ENCODE measurements at places on chromosomes 5 and 9. TPM values are rescaled to one million over a fixed set of nuclear protein-coding genes. Genes with fewer than 3 reads are reported as not detected.

- DNase-seq: no peak
These were observed 32.0 kb upstream of the PANK3 start for GRCh38 chr5:168611165-168611564.

GRCh38 chr5:51378448-51379330 lies 4.6 kb upstream of the ISL1 start:
- no peak for DNase-seq

Gene SH2D3C
- 35.2 TPM for total RNA-seq

Gene VCP
- 268 TPM for total RNA-seq

Gene INVS
- total RNA-seq: 14.1 TPM

Gene TMEM38B
- total RNA-seq: 24.8 TPM

Measured in activated CD4-positive, alpha-beta T cell treated with anti-CD3 and anti-CD28 coated beads for 36 hours (primary cell).